Bronchial epithelial cell (primary cell): ENCODE measurements at places on chromosomes 7 and 10.

- no peak for DNase-seq
These were observed 629 bp upstream of the DNAJC9 start for GRCh38 chr10:73247509-73248258.

GRCh38 chr10:84270708-84271107, 25.9 kb downstream of the RGR start:
- peak; percentile 17 for DNase-seq

DNA sequence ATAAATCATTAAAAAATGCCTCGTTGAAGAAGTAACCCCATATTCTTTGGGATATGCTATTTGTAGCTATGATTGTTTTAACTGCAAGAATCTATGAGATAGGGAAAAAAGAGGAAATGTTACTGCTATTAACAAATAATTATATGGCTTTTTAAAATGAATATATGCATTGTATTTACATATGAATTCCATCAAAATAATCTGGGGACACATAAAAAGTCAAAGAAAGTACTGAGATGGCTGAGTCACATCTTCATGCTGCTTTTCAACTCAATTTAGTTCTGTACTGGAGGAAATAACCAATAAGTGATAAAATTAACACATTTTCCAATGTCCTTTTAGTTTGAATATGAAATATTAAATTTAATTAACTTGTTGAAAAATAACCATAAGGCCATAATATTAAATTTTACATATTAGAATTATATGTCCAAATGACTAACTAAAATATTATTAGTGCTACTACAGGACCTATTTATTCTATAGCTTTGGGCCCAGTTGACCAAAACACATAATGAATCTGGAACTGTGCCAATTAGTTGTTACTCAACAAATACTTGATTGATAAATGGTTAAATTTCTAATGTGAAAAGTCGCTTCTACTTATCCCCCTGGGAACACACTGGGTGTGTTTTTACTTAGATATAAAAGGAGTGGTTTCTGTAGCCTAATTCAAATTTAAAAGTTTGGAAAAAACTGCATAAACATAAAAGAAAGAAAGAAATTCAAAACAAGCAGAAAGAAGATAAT, 214.6 kb upstream of the PFKP start:
- DNase-seq, result no peak

DNA sequence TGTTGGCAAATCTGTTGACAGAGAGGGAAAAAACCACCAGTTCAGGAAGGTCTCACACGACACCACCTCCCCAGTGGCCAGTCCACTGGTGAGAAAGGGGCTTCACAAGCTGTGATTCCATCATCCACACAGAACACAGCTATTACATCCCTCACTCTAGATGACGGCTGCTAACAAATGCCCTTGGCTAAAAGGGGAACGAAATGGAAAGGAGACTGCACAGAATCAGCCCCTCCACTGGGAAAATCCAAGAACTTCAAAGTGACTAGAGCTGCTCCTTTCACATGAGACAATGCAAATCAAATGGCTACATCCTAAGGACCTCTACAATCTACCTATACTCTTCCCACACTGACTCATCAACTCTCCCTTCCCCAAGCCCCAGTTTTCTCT, 5.6 kb downstream of the PARP12 start:
- no peak for DNase-seq

- DNase-seq, result no peak
These were observed 96.0 kb upstream of the JCAD start for GRCh38 chr10:30155401-30155800.

GRCh38 chr10:4498711-4499251, 327.2 kb upstream of the AKR1E2 start:
- DNase-seq, result peak; percentile 59

GRCh38 chr7:135205850-135206249, 5.5 kb downstream of the WDR91 start:
- DNase-seq, result no peak

DNA sequence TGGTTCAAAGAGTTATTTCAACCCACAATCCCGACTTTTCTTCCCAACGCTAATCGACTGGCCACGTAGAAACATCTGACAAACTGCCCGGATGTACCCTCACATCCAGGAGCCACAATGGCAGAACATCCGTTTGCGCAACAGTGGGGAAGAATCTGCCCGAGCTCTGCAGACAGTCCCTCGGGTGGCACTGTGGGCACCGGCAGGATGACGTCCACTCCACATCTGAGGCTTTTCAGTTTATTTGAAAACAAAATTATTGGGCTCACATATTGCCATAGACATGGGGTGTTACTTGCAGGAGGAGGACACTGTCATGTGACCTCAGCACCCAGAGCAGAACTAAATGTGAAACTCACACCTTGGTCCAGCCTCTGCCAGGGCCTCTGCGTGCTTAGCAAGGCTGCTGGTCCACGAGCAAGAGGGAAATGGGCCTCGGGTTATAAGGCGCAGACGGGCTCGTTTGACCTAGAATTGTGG, 84.1 kb downstream of the MKI67 start:
- DNase-seq, result no peak

DNA sequence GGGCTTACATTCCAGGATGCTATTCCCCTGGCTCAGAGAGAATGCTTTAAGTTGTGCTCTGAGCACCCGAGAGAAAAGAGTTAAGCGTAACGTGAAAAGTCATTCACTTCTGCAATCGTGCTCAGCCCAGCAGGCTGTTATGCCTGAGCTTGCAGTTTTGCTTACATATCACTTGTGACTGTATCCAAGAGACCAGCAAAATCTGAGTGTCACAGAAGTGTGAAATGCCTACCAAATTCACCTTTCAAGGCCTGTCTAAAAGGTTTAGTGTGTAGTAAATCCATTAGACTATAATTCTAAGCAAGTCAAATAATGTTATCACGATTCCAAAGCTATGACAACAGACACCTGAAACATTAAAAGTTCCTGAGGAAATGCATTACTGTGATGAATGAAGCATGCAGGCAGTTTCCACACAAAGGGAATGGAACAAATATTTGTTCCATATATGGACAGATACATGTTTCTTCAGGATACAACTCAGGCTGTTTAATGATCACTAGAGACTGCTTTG, 20.1 kb downstream of the ITGB1 start:
- DNase-seq, result peak; percentile 62

DNA sequence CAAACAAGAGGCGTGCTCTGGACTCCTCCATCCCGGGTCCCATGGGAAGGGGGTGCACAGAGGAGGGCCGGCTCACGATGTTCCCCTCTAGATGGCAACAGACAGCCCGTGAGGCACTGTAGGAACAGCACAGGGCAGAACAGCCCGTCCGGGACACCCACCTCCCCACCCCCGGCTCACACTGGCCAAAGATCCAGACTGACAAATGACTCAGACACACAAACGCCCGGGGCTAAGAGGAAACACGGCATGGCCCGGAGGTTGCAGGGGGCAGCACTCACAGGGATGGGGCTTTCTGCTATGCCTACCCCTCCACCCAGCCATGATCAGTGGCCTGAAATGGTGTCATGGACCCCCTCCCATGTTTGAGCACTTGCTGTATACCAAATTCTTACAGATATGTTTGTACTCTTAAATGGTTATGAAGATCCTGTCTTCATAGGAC, 4.9 kb upstream of the ELN start:
- peak; percentile 58 for DNase-seq

GRCh38 chr10:75651417-75651816, 220.0 kb downstream of the LRMDA start:
- peak; percentile 36 for DNase-seq

GRCh38 chr7:135666846-135667245, 4.5 kb downstream of the STMP1 start:
- DNase-seq, result no peak

DNA sequence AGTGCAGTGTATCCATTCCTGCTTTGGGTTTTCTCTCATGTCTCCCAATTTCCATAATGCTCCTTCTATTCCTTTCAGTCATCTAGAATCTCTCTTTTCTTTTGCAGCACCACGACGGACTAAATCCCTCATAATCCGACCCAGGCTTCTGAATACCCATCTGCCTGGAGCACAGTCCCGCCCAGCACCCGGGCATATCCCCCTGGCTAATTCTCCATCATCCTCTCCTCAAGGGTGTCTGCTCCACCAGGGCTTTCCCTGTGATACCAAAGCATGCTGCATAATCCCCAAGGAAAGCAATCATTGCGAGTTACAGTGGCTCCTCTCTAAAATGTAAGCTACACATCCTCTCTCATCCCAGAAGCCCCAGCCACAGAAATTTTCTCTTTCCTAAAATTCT, 321.9 kb downstream of the CCDC3 start:
- no peak for DNase-seq
